ENCODE measurements at places on chromosomes 12 and 14.

- no peak for DNase-seq
Observed at GRCh38 chr14:32710231-32710671, 228.4 kb upstream of the NPAS3 start.

- DNase-seq, result no peak
Observed at GRCh38 chr14:79899610-79900009, 311.7 kb downstream of the DIO2 start.

DNA sequence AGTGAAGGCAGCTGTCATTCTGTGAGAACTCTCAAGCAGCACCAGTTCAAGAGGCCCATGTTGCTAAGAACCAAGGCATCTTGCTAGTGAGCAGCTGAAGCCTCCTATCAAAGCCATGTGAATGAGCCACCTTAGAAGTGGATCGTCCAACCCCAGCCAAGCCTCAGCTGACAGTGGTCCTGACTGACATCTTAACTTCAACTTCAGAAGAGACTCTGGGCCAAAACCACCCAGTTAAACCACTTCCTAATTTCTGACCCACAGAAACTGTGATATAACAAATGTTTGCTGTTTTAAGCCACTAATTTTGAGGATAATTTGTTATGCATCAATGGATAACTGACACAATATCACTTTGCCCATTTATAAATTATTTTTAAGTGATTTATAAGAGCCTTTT is 256.0 kb downstream of the RPAP3 start:
- no peak for DNase-seq

DNA sequence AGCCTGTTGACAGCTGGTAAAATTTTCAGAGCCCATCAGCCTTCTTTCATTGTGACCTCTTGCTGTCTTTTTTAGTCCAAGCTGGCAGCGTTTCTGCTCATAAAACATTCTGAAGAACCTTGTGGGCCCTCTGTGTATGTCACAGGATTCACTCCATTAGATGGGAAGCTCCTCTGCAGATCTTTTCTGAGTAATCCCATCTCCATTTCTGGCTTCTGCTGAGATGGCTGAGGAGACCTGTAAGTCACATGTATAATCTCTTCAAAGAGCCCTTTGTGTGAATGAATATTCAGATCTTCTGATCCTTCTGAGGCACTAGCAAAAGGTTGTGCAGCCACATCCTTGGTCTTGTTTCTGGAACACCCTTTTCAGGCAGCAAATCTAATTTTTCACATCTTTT is 2.8 kb downstream of the RXYLT1 start:
- DNase-seq, result no peak

GRCh38 chr14:43022094-43022800 is 1415.6 kb downstream of the LRFN5 start:
- no peak for DNase-seq

DNA sequence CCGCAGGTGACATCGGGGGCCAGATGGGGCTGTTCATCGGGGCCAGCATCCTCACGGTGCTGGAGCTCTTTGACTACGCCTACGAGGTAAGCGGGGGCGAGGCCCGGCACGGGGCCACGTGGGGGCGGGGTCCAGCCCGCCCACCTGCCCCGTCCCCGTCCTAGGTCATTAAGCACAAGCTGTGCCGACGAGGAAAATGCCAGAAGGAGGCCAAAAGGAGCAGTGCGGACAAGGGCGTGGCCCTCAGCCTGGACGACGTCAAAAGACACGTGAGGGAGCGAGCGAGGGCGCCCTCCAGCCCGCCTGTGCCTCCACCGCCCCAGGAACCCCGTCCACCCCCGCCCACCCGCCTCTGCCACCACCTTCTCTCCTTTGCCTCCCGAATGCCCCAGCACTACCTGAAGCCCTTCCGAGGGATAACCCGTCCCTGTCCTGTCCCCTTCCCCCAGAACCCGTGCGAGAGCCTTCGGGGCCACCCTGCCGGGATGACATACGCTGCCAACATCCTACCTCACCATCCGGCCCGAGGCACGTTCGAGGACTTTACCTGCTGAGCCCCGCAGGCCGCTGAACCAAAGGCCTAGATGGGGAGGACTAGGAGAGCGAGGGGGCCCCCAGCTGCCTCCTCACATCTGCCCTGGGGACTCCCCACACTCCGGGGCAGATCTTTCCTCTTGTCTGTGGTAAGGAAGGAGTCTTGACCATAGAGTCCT is 3.9 kb upstream of the SMARCD1 start:
- DNase-seq, result no peak

DNA sequence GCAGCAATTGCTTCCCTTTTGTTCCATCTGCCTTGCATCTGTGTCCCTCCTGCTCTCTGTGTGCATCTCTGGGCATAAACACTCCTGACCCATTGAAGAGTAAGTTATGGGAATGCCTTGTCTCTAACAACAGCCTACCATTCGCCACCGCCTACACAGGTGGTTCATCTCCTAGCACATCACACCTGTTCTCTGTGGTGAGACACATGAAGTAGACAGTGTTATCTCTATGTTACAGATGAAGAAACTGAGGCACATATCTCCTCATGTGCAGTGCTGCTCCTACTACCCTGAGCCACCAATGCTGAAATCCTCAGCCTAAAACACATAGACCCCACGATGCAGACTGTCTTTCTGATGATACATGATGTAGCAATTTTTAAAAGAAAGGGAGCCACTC is 77.6 kb downstream of the PITPNM2 start:
- DNase-seq, result no peak

- no peak for DNase-seq
Observed at GRCh38 chr12:9736936-9737705, 4.2 kb upstream of the CLECL1 start.

- DNase-seq, result no peak
Observed at GRCh38 chr12:65607401-65607841, 216.9 kb upstream of the HMGA2 start.

- no peak for DNase-seq
Observed at GRCh38 chr12:123475246-123475703, 17.3 kb downstream of the SNRNP35 start.

DNA sequence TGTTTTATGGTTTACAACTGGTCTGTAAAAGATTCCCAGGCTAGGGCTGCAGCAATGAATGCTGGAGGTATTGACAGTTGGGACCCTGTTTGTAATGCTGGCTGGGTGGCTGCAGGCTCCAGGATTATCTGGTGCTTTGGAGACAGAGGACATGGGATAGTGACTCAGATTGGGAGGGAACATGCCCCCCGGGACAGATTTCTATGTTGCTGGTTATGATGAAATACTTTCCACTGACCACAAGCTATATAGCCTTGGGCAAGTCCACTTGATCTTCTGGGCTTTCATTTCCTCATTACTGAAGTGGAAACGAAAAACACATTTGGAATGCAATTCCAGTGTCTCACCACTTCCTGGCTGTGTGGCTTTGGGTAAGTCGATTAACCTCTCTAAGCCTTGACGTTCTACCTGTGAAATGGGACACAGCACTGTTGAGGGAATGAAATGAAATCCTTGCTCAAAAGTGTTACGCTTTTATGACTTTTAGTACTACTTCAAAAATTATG is 6.3 kb upstream of the TPCN1 start:
- no peak for DNase-seq

- no peak for DNase-seq
Observed at GRCh38 chr14:49582113-49582977, 3.8 kb downstream of the RPS29 start.

DNA sequence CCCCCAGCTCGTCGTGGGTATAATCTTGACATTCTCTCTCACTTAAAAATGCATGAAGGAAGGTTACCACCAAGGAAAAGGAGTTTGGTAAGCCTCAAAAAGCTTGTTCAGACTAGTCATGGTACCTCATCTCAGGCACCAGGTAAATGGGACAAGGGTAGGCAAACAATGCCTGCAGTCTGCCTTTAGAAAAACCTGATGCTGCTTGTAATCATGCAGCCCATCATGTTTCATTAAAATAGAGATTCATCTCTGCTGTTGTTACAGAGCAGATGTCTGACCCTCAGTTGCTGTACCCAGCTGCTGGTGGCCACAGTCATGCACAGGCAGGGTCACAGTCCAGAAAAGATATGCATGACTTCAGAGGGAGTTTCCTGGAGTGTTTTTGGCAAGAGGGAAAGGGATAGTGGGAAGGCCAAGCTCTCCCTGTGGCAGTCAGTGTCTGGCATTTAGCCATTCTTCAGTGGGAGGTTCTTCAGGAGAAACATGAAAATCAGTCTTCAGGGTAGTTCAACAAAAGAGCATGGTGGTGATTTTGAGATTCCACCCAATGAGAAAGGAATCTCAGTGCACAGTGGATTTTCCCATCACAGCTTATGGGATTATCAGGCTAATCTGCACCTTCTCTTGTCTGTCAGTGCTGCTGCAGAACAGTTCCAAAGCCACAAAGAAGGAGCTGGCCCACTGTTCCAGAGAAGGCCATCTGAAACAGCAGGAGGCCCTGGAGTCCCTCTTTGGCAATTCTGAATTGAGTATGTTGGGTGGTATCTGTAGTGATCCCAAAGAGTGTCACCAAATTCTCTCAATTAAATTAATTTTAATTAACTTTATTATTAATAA is 202.7 kb upstream of the FRMD6 start:
- DNase-seq, result no peak

DNA sequence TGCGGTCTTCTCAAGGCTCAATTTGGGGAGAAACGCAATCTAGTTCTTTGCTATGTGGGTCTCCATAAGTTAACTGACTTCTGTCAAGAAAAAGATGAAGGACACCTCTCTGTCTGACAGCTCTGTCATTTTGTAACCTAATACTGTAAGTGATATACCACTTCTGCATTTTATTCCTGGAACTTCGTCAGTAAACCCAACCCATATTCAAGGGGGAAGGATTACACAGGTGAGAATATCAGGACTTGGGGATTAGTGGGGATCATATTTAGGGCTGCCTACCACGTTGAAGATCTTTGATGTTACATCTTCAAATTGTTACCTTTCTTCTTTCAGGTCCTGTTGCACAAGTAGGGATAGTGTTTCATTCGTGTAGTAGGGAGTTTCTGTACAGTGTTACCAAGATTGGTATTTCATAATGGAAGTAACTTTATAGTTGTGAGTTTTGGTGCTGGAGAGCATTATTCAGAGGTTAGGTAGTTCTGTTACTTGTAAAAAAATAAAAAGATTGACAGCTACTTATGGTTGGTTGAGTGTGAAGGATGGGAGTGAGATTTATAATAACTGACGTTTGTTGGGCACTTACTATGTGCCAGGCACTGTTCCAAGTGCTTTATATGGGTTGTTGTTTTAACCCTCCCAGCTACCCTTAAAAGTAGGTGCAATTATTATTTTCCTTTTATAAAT is 1.6 kb downstream of the TMEM260 start:
- no peak for DNase-seq

DNA sequence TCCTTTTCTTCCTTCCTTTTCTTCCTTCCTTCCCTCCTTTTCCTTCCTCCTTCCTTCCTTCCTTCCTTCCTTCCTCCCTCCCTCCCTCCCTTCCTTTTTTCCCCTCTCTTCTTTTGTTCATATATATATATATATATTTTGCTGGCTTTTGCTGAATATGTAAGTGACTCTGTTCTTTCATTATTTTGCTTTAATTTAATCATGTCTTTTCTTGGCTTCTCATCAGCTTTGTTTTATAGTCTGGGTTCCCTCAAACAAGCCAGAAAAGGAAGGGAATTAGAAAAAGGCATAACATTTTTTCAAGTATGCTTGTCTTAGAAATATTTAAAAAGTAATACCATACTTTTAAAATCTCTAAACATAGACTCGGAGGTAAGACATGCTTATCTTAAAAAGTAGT is 219.9 kb upstream of the ATXN7L3B start:
- no peak for DNase-seq

DNA sequence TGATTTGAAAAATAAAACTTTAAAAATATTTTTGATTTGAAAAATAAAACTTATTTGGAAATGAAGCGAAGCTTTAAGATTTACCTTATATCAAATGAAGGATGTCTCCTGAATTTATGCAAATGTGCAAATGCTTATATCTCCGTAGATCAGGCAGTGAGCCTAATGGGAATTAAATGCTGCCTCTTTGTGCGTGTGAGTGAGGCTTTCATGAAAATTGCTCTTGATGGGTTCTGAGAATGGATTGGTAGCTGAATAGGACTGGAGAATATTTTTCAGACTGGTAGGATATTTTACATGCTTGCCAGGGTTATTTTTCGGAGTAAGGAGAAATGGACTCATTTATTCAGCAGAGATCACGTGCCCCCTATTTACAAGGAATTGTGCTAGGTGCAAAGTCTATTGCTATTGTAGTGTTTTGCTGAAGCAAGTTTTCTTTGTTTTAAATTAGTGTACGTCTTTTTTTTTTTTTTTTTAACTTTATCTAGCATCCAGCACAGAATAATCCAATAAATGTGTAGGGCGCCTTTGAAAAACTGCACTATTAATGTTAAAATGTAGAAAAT is 2.4 kb downstream of the VRK1 start:
- DNase-seq, result no peak

GRCh38 chr12:30953257-30953656 is 26.7 kb downstream of the TSPAN11 start:
- no peak for DNase-seq

DNA sequence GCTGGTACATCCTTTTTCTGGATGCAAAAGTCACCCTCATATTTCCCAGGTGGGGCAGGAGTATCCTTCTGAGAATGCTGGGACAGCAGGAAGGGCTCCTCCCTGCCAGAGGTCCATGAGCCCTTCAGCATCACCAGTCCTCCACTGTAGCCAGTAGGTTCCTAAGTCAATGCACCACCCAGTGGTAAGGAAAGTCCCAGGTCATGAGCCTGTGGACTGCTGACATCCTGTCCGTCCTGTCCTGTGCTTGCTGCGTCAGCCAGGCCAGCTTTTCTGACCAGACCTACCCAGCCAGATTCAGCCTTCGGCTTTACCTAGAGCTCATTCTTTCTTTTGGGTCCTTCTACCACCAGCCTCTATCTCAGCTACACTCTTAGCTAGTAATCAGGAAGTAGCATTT is 23.0 kb upstream of the ACTN1 start:
- no peak for DNase-seq

- DNase-seq, result no peak
Observed at GRCh38 chr12:103780093-103780440, 61.0 kb downstream of the NT5DC3 start.

DNA sequence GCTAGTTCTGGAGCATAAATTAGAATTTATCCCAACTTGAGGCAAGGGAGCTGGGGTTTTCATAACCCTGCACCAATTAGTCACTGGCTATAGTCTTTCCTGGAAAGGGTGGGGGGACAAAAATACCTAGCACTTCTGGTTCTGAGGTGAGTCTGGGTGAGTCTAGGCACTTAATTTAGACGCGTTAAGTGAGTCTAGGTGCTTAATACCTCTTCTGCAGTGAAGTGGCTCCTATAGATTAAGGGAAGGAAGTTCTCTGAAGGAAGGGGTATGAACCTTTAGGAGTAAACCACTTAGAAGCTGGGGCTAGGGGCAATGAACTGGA is 251.7 kb downstream of the EFCAB11 start:
- no peak for DNase-seq

- DNase-seq, result no peak
Observed at GRCh38 chr12:91138337-91138920, 27.1 kb upstream of the LUM start.

- no peak for DNase-seq
Observed at GRCh38 chr14:80705241-80705980, 236.1 kb downstream of the CEP128 start.

DNA sequence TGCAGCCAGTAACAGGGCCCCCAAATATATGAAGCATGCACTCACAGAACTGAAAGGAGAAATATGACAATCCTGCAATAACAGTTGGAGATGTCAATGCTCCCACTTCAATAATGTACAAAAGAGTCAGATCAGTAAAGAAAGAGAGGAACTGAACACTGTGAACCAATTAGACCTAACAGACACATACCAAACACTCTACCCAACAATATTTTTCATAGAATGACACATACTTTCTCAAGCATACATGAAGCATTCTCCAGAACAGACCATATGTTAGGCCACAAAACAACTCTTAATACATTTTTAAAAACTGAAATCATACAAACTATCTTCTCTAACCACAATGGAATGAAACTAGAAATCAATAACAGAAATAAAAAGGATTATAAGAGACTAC is 80.2 kb downstream of the ELK3 start:
- DNase-seq, result no peak

Measured in activated T-cell treated with anti-CD3 and anti-CD28 coated beads for 48 hours (primary cell).